Stimulated activated CD8-positive, alpha-beta memory T cell treated with anti-CD3 and anti-CD28 coated beads, Interleukin-2, amount 100 ng/mL, for 1 hour (primary cell): ENCODE measurements at places on chromosomes 16 and 17.

- no peak for DNase-seq
These were observed 1.6 kb downstream of the UBE2Z start for GRCh38 chr17:48909783-48910182.

DNA sequence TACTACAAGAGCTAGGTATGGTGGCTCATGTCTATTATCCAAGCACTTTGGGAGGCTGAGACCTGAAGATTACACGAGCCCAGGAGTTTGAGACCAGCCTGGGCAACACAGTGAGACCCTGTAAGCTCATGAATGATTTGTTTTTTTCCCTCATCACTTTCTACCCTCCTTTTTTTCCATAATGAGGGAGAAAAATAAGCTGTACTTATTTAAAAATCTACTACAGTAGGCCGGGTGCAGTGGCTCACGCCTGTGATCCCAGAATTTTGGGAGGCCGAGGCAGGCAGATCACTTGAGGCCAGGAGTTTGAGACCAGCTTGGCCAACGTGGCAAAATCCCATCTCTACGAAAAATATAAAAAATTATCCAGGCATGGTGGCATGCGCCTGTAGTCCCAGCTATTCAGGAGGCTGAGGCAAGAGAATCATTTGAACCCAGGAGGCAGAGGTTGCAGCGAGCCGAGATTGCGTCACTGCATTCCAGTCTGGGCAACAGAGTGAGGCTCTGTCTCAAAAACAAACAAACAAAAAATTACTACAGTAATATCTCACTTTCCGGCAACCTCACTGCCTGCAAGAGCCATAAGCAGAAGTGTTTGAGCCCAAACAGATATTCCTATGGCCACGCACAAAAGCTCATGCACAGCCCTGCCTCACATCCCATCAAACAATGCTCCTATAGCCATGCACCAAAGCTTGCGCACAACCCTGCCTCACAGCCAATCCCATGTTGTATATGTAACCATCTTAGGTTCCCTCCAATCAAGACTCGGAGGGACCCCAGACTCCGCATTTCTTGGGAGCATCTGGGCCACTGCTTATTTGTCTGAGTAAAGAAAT lies 37.4 kb downstream of the TK2 start:
- DNase-seq: no peak

DNA sequence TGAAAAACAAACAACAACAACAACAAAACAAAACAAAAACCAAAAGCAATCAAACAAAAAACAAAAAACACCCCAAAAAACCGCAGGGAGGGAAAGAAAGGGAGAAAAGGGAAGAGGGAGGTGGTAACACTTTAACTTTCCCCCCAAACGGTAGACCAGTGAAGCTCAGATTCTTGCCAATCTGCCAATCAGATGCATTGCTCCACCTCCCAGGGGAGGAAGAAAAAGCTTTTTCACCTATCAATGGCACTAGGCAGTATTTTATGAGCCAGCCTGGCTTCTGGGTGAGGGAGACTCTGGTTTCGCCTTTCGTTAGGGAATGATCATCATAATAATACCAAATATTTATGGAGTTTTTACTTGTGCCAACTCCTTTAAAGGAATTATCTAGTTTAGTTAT lies 94.1 kb downstream of the GPR139 start:
- no peak for DNase-seq

GRCh38 chr17:81481815-81482505 lies 30.6 kb downstream of the ACTG1 start:
- no peak for DNase-seq

DNA sequence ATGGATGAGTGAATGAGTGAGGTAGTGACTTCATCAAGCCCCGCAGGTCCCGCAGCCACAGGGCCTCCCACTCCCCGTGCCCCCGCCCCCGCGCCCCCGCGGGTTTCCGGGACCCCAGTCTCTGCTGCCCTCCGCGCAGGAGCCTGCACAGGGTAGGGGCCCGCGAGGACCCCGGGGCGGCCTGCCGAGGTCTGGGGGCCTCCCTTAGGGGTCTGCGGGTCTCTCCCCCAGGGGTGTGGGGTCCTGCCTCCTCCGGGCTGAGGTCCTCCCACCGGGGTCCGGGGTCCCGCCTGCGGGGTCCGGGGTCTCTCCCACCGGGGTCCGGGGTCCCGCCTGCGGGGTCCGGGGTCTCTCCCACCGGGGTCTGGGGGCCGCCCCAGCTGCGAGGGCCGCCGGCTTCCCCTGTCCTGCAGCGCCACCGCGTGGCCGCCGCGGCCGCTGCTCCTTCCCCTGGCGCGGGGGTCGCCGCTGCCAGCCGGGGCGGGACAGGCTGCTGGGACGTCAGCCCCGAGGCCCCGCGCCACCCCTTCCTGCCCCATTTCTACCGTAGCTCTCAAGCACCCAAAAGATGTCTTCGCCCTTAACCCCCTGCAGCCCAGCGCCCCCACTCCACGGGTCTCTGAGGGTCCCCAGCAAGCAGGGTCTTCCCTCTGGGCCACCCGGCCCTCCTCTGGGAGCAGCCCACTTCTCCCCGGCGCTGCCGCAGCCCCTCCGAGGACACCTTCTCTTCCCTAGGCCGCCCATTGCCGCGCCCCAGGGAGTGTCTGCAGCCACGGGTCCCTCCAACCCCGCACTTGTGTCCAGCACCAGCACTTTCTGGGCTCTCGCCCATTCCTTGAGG lies 10.4 kb upstream of the CHMP6 start:
- DNase-seq: no peak

GRCh38 chr17:33076979-33077378 lies 85.3 kb downstream of the SPACA3 start:
- no peak for DNase-seq

- no peak for DNase-seq
These were observed 13.6 kb downstream of the CDC42EP4 start for GRCh38 chr17:73297934-73298861.

GRCh38 chr17:28983286-28984230 lies 22.3 kb downstream of the SEZ6 start:
- DNase-seq: no peak

DNA sequence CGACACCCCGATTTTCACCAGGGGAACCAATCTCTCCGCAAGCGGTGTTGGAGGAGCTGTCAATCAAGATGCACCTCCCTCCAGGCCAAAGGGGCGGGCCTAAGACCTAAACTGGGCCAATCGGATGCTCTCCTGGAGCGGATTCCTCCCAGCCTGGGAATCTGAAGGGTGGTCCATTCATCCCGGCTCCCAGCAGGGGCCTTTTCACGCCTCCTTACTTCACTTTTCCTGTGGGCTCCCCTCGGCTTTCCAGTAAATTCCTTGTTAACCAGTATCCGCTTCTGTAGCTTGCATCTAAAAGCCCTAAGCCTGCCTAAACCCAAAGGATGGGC lies 17.1 kb downstream of the C16orf74 start:
- DNase-seq: no peak

- DNase-seq: no peak
These were observed 33.2 kb downstream of the SPACA3 start for GRCh38 chr17:33024688-33025486.

DNA sequence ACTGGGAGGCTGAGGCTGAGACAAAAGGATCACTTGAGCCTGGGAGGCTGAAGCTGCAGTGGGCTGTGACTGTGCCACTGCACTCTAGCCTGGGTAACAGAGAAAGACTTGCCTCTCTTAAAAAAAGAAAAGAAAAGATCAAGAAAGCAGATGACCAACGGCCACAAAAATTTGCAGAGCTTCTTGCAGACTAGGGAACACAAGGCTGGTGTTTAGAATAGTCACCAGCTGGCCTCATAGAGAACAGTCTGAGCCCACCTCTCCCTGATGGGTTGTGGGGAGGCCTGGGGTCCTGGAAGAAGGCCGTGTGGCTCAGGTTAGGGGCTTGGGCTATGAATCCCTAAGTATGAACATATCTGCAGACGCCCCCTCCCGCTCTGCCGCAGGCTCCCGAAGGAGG lies 73.7 kb upstream of the MED9 start:
- no peak for DNase-seq

DNA sequence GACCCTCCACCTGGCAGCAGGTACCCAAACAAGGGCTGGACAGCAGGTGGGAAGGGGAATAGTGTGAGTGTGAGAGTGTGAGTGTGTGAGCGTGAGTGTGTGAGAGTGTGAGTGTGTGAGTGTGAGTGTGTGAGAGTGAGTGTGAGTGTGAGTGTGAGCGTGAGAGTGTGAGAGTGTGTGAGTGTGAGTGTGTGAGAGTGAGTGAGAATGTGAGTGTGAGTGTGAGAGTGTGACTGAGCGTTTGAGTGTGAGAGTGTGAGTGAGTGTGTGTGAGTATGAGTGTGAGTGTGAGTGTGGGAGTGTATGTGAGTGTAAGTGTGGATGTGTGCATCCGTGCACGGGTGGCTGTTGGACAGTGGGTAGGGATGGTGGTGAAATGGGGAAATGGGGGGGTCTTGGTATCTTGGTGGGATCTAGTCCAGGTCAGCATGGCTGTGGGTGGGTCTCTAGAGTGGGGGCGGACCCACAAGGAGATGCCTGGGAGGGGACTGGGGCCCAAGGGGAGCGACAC lies 408 bp downstream of the ADGRG1 start:
- no peak for DNase-seq

DNA sequence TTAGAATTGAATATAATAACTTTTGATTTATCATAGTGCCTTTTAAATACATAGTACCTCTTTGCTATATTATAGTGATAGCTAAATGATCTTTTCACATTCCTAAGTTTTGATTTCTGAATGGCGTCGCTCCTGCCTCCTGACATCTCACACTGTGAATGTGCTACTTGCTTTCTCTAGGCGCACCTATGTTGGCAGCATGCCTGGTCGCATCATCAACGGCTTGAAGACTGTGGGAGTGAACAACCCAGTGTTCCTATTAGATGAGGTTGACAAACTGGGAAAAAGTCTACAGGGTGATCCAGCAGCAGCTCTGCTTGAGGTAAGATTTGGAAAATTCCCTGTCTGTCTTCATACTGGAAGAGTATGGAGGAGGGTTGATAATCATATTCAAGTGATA lies 29.8 kb upstream of the ABCC11 start:
- no peak for DNase-seq

- no peak for DNase-seq
These were observed 847.7 kb upstream of the RBFOX1 start for GRCh38 chr16:6484935-6485334.

GRCh38 chr17:42408061-42408460 lies 15.0 kb downstream of the CAVIN1 start:
- no peak for DNase-seq

DNA sequence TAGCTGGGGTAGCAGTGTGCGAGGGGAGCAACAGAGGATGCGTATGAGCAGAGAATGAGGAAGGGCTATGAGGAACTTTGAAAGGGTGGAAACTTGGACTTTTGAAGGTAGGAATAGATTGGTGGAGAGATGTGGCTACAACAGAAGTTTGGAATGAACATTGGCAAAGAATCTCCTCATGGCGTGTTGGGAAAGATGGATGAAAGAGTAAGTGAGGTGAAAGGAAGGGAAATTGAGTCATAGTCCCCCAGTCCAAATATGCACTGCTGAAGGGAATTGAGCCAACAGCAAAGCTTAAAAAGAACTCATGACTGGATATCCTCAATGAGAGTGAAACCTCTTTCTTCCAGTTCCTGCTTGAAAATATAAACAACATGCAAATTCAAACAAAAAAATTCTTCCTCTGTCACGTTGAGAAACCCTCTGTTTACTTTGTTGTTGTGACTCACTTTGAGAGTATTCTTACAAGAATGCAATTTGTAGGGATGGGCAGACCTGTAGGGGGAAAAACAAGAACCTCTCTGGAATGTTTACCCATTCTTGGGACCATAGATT lies 313.2 kb upstream of the KCNJ16 start:
- DNase-seq: no peak

- no peak for DNase-seq
These were observed 36.5 kb downstream of the PRSS54 start for GRCh38 chr16:58258326-58258725.

- DNase-seq: no peak
These were observed 62.0 kb upstream of the MARCHF10 start for GRCh38 chr17:62870030-62870541.

DNA sequence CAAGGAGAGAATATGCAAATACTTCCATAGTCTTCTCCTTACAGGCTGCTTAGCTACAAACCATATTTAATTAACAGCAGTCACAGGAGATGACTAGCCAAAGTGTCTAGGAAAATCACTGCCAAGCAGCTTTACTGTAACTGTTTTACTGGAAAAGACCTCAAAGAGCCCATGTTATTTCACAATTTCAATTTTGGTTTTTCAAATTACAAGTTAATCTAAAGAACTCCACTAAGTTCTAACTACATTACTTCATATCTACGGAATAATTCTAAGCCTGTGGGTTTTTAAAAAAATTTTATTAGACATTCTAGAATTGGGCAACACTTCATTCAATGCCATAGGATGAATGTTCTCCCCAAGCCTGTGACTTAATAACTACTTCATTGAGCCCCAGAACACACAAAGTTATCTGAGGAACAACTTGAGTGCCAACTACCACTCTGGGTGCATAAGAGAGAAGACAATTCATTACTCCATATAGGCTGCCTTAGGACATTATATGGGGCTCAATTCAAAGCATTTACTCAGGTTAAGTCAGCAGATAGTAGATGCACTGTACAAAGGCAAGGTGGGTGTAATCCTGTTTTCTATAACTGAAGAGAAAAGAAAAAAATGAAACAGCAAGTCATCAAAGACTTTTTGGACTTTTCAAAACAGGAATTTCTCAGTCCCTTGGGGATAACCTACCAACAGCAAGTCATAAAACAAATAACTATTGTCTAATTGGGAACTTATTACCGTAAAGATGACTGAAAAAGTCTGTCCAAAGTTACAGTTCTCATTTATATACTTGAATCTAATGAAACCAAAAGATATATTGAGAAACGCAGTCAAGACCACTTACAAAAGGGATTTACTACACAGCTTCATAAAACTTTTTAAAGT lies 33.0 kb downstream of the STAT3 start:
- DNase-seq: no peak

DNA sequence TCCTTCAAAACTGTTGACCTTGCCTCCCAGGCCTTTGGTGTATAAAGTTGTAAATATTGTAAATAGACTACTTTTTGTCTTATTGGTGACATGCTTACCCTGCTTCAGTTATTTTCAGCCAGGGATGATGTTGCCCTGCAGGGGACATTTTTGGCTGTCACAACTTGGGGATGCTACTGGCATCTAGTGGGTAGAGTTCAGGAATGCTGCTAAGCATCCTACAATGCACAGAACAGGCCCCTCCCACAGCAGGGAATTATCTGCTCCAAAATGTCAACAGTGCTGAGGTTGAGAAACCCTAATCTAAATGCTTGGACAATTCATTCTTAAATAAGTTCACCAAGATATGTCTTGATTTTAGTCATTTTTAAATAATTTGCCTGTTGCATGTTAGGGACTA lies 459.8 kb downstream of the PMP22 start:
- no peak for DNase-seq

DNA sequence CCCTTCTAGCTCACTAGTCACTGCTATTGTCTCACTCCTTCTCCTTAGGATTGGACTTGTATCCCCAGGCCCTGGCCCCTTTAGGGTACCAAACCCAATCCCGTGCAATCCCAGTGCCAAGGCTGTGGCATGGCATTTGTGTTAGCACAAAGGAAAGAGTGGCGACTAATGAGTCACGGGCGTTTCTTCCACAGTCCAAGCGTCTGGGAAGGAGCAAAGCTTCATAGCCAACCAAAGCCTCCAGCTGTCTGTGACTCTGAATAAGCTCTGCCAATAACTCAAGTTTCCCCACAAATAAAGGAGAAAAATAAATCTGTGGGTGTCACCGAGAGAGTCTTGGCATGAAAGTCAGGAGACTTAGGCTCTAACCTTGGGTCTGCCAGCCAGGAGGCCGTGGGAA lies 54.6 kb upstream of the COX10 start:
- DNase-seq: no peak
